ENCODE measurements at places on chromosomes 11 and 22.

DNA sequence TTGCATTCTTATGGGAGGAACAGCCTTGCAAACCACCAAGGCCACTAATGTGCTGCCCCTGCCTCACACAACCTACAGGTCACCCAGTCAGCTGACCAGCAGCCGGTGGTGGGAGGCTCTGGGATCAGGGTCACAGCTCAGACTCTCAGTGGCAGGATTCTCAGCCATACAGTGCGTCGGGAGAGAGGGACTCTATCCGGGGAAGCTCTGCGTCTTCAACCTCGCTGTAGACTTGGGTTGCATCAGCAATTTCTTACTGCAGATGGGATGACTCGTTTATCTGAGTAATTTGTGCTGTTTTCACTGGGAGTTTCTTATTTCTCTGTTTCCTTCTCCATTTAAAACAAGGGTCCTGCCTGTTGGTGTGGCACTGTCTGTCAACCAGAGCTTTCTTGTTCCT lies 257.7 kb downstream of the TBC1D22A start:
- no peak for DNase-seq

GRCh38 chr11:65471447-65471891 lies 27.4 kb upstream of the MALAT1 start:
- no peak for DNase-seq

DNA sequence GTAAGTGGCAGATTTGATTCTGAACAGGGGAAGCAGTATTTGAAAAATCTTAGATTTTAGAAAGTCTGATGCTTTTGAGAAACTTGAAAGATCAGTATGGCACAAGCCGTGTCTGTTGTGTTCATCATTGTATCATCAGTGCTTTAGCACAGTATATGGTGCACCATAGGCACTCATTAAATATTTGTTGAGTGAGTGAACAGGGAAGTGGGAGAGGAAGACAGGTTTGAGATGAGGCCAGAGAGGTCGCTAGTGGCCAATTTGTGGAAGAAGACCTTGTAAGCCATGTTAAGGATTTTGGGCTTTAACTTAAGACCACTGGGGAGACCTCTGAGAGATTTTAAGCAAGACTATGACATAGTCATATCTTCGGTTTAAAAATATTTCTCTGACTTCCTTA lies 12.9 kb downstream of the CHEK1 start:
- no peak for DNase-seq

DNA sequence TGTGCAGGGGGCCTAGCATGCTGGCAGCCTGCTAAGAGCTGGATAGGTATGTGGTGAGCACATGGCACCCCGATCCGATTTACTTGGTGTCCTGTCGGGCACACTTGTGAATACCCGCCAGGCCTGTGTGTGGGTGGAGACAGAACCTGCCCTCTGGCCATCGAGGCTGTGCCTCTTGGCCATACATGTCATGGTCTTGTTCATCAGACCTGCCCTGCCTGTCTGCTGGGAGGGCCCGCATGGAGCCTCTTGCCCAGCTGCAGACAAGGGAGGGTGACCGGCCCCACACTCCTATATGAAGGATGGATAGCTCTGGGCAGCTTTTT lies 310.2 kb downstream of the TBC1D22A start:
- no peak for DNase-seq

- no peak for DNase-seq
Observed at GRCh38 chr22:31652911-31653684, 8.9 kb downstream of the PISD start.

GRCh38 chr11:79312617-79313529 lies 128.0 kb downstream of the TENM4 start:
- DNase-seq, result no peak

GRCh38 chr11:80155412-80156017 lies 714.7 kb upstream of the TENM4 start:
- peak; percentile 2 for DNase-seq

GRCh38 chr11:60858731-60859464 lies 3.1 kb upstream of the PTGDR2 start:
- DNase-seq, result no peak

DNA sequence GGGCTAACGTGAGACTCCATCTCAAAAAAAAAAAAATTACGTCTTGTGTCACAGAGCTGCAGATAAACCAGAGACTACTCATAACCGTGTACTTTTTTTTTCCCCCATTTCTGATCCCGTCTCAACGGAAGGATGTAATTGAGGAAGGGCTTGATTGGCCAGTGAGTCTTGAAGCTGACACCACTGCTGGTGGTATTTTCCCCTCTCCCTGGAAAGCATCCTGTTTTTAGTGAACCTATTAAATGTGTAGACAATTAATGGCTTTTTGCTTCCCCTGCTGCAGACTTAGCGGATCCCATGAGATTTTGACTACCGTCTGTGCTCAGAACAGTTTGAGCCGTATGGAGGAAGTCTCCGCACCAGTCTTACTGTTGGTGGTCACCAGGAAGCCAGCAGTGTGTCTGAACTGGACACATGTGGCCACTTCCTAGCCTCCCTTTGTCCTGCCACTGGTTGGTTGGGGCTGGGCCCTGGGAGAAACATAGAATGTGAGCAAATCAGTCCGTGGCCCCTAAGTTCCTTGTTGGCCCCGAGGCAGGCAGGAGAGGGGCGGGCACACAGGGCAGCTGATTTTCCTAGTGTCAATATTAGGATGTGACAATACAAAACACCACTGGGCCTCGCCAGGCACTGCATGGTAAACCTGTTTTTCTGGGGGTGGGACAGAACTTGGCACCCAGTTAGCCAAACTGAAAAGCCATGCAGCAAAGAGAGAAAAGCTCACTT lies 3.1 kb downstream of the BIK start:
- no peak for DNase-seq

- no peak for DNase-seq
Observed at GRCh38 chr11:70018816-70019215, 59.3 kb upstream of the ANO1 start.

DNA sequence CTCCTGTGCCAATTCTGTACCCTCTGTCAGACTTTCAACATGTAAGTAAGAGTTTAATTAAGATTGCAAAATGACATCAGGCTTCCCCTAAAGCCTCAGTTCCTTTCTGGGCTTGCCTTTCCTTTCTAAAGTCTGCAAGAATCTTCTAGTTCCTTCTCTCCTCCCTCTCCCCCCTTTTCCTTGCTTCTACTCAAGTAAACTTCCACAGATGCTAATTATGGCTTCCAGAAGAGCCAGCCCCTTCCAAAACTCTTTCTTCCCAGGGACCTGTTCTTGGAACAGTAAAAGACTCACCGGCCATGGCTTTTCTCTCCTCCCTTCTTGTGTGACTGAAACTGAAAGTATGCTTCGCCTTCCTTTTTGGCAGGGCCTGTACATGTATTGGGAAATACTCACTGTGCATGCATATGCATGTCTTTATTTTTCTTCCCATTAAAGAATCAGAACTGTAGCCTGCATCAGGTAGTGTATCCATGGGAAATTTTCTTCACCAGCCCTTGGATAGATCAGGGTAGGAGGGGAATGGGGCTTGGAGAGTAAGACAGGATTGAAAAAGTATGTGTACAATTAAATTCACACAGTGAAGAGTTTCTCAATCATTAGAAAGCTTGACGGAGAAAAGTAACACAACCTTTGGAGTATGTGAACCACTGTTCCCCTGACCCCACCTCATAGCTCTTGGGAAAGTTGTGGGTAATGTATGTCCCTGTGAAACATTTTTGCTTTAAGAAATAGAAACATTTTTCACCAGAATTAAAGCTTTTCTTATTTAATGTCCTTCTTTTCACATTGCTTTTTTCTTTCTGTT lies at the start of gene CASP1:
Gene CASP1 (minus strand): TSS at position 332 of the 808 bp plus-strand sequence. CDS start 31 bp downstream, at position 301.
- peak; percentile 63 for DNase-seq

- DNase-seq, result no peak
Observed at GRCh38 chr11:129237880-129238638, 45.9 kb upstream of the ARHGAP32 start.

- no peak for DNase-seq
Observed at GRCh38 chr11:67780056-67780455, 105.6 kb upstream of the ALDH3B2 start.

DNA sequence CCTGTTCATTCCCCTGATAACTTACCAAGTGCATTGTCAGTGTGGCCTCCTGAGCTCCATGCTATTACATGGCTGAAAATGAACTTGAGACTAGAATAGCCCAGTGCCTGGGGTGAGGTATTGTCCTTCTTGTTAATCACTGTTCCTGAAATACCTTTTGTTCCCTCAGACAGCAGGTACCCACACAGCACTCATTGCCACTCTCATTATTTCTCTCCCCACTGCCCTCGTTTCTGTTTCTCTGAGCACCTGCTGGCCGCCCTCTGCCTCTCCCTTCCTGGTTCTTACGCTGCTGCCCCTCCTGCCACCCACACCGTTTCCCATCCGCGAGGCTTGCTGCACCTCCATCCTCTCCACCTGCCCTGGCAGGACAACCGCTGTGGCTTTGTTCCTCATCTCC lies 36.9 kb upstream of the RAB1B start:
- DNase-seq, result no peak

DNA sequence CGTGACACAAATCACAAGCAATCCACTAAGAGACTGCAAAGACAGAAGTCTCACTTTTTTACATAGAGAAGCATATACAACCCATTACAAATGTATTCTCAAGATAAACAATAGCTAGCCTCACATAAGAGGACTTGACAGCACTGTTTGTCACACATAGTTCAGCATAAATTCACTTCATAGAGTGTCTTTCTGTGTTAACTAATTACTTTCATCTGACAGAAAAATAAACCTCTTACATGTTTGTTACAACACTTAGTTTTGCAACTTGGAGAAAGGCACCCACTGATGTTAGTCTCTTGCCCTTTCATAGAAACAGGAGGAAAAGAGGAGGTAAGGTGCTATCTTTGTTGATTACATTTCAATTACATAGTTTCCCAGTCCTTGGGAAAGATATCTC lies 2221.9 kb upstream of the RAG2 start:
- no peak for DNase-seq

- no peak for DNase-seq
Observed at GRCh38 chr11:29629286-29629685, 387.5 kb downstream of the KCNA4 start.

- DNase-seq, result peak; percentile 27
Observed at GRCh38 chr11:18853086-18853720, 61.6 kb upstream of the PTPN5 start.

GRCh38 chr11:122781378-122782195 lies 56.7 kb upstream of the CRTAM start:
- peak; percentile 75 for DNase-seq

DNA sequence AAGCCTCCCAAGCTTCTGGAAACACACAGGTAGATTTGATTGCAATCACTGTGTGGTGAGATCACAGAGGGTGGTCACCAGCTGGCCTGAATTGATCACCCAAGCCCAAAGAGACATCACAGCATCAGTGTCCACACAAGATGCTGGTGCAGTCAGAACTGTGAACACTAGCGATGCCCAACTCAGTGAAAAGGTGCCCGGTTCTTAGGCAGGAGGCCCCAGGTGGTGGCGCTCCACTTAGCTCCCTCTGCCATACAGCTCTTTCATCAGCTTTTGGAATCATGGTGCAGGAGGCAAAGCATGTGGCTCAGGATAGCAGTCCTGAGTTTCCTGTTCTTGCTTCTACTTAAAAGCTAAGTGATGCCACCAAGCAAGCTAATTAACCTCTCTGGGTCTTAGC lies 11.1 kb downstream of the DGCR2 start:
- no peak for DNase-seq

DNA sequence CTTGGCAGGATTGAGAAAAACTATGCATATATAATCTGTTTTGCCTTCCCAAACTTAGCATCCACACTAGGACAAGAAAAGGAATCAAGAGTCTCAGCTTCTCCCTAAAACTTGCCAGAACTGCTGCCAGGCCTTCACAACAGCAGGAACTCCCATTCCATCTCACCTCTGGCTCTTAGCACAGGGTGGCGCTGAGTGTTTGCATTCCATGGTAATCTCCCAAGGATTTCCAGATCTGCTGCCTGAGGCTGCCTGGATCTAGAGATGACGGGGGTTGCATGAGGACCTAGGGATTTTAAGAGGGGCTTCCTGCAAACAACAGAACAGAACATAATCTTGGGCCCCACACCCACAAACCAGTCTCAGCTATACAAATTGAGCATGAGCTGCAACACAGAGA lies 87.1 kb upstream of the OPCML start:
- DNase-seq, result no peak

DNA sequence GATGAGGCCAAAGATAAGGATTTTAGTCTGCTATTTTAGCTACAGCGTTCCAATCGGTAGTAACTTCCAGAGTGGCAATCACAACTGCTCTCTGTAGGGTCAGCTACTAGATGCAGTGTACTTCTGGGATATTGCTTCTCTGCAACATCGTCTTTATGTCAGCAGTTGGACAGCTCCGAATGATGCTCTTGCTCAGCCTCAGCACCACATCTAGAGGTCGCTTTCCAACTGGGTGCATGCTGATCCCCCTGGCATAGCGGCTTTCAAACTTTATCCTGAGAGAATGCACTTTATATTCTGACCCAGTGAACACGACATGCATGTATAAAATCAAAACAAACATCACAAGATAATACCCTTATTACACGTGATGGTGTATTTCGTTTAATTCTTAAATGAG lies 219.6 kb downstream of the C11orf87 start:
- no peak for DNase-seq

- no peak for DNase-seq
Observed at GRCh38 chr11:116396331-116396730, 376.5 kb downstream of the BUD13 start.

- peak; percentile 35 for DNase-seq
Observed at GRCh38 chr11:107999759-108000455, 8.8 kb upstream of the CUL5 start.

- no peak for DNase-seq
Observed at GRCh38 chr11:62925745-62926679, 4.8 kb upstream of the CHRM1 start.

DNA sequence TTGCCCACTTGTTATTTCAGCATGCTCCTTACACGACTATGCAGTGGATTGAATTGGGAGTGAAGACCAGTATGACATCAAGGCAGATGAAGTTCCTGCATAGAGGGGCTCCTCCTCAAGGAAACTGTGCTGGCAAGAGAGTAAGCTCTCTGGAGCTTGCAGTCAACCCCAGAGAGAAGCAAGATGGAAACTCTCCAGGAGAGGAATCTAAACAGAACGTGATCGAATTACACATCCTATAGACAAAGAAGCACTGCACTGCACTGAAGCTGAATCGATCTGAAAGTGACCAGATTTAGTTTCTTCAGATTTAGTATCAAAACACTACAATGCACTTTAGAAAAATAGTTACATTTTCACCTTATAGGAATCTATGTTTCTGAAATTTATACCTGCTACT lies 947.7 kb upstream of the TENM4 start:
- DNase-seq, result no peak
